ENCODE measurements at places on chromosomes 16 and 17.

GRCh38 chr17:10516638-10517037 is 1.7 kb downstream of the MYH1 start:
- DNase-seq = no peak

DNA sequence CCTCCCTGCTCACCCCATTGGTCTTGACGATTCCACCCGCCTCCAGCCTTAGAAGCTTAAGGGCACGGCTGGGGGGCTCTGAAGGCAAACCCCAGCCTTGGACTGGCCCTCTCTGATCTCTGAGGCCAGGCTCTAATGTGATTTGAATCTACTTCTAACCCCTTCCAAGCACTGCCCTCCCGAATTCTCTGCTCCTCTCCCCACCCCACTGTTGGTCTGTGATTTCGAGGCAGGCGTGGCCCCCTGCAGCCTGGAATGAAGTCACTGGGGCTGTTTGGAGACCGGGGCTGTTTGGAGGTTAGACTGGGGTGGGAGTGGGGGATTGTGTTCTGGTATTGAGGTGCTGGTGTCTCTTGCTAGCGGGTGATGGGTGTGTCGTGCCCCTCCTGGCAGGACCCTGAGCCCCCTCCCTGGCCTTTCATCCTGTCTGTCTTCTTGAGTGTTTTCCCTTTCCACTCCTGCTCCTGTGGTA is 2.2 kb downstream of the GRB7 start:
- no peak for DNase-seq

GRCh38 chr17:50185631-50186471 is 15.6 kb downstream of the COL1A1 start:
- DNase-seq = no peak

DNA sequence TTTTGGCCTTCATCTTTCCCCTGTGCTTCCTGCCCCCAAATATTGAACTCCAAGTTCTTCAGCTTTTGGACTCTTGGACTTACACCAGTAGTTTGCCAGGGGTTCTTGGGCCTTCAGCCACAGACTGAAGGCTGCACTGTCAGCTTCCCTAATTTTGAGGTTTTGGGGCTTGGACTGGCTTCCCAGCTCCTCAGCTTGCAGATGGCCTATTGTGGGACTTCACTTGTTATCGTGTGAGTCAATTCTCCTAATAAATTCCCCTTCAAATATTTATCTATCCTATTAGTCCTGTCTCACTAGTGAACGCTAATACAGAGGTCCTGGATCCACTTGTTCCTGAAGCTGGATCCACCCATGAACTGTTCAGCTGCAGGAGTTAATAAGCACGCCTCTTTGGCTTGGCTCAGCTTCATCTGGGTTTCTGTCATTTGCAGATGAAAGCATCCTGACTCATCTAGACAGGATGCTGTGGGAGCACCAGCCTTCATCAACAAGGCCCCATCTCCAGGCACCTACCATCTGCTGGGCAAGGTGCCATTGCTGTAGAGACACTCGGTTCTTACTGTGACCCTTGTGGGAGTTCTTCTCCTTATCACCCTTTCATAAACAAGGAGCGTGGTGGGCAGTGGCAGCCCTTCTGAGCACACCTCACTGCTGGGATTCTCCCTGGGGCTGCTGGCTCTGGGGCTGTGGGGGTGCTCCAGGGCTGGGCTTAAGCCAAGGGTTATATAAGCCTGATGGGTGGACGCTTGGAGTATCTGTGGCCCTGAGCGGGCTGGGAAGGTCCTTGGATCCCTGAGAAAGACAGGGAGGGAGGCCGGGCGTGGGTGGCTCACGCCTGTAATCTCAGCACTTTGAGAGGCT is 23.1 kb downstream of the LAT start:
- no peak for DNase-seq

- DNase-seq = no peak
Measured at GRCh38 chr16:28212532-28212873, 738 bp upstream of the XPO6 start.

DNA sequence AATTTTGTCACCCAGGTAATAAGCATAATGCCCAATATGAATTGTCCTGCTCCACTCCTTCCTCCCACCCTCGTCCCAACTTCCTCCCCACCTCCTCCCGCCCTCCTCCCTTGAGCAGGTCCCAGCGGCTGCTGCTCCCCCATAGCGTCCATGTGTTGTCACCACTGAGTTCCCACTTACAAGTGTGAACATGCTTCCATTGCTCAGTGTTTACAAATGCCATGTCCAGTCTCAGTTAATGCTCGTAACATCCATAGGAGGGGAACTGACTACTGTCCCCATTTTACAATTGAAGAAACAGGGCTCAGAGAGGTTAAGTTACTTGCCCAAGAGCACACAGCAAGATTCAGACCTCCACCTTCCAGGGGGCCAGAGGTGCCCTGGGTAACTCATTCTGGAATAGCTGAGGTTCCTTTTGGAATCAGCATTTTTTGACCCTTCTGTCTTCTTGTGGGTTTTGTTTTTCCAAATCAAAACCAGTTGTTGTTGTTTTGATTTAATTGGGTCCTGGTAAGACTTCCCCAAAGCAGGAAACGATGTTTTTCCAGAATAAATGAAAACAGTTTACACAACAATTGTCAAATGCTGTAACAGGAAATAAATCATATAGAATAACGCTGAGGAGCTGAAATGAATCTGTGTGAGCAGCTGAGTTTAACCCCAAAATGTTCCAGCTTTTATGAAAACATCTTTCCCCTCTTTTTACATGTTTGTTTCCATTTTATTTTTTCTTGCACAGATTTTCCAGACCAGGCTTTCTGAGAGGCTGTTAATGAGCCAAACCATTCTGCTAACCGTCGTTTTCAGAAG is 73.9 kb downstream of the ZDHHC7 start:
- no peak for DNase-seq

GRCh38 chr16:31542763-31543162 is 15.1 kb downstream of the AHSP start:
- no peak for DNase-seq

All from hypothalamus (tissue), 51 donors.